ENCODE measurements at places on chromosomes 4 and X. TPM values are rescaled to one million over a fixed set of nuclear protein-coding genes. Genes with fewer than 3 reads are reported as not detected.

DNA sequence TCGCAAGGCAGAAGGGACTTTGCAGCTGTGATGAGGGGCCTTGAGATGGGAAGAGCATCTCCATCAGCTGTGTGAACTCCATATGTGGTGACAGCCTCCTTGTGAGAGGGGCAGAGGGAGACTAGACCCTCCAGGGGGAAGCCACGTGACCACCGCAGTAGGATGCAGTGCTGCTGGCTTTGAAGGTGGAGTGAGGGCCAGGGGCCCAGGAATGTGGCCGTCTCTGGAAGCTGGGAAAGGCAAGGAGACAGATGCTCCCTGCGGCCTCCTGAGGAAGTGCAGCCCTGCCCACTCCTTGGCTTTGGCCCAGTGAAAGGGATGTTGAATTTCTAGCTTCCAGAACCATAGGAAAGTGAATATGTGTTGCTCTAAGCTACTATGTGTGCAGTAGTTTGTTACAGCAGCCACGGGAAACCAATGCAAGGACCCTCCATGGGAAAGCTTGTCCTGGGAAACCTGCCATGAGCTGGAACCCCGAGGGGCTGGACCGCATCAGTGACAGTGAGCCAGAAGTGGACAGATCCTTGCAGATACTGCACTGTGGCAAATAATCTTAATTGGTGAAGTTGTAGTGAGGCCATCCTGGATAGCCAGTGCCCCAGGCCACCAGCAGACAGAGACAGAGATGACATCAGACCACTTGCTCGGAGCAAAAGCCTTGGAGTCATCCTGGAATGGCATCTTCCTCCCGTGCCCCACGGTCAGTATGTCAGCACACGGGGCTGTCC is 35.4 kb upstream of the SORCS2 start:
- DNase-seq = no peak

DNA sequence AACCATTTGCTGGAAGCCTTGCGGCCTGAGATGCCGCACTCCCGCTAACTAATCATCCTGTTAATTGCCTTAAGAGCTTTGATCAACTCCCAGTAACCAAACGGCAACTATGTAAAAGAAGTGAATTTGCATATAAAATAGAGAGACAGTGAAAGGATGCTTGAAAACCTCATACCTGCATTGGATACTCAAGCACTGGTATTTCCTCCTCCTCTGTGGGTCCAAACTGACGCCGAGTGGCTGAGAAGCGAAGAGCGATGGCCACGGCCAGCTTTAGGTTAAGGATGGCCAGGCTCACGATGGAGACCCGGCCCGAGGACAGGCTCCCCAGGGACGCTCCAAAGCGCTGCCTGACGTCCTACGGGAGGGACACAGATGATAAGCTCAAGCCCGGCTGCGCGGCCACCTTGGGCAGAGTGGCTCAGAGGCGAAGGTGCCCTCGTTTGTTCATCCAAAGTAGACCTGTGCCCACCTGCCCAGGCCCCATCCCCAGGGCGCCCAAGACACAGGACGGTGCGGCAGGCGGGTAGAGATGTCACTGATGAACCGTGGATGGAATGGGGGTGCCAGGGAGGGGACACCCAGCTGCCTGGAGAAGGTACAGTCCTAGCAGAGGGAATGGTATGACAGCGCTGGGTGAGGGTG is 43.6 kb downstream of the ACOX3 start:
- no peak for DNase-seq

UGT2B7 gene
- not detected for total RNA-seq

ADGRG2 gene
- total RNA-seq = 8.9 TPM

DNA sequence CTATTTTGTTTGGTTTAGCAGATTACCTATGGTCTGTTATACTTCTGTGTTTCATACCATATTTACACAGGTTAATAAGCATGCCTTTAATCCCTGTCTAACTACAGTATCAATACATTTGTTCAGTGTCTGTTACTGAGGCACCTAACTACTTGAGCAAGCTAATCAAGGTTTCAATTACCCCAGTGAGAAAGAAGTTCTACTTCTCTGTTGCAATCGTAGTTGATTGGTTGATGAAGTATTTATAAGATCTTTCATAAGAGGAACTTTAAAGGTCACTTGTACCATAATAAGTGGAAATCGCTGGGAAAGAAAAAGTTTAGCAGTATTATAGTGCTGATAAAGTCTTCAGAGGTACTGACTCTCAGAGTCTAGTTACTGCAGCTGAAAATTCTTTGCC is 490.6 kb downstream of the RPA4 start:
- DNase-seq = no peak

DNA sequence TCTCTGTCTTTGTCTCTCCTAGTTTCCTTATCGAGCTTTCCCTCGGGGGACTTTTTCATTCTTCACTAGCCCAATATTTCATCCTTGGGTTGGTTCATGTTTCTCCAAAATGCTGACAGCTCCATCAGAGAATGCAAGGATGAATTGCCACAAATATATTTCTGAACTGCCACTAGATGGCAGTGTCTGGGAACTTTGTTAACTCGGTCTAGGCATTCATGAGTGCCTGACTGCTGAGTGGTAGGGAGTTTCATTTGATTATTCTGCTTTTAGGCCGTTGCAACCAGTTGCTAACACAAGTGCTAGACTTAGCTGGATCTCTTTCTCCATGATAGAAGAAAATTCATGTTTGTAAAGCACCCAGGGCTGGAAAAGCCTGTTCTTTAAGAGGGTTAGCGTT is 73.5 kb upstream of the RAP2C start:
- no peak for DNase-seq

DNA sequence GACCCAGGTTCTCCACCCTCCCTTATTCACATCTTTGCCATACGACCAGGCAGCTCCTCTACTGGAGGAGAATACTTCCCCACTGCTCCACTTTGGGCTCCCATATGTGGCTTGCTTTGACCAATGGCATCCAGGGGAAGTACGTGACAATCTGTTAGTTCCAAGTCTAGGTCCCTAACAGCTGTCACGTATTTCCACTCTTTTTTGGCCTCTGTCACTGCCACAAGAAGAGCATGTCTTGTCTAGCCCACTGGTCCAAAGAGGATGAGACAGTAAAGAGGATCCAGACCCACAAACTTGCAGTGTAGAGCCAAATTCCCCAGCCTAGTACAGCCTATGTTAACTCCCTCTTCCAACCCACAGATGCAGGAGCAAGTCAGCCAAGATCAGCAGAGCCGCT is 49.7 kb upstream of the GATB start:
- no peak for DNase-seq

GRCh38 chr4:184053434-184053833 is 148.3 kb downstream of the STOX2 start:
- DNase-seq = no peak

DNA sequence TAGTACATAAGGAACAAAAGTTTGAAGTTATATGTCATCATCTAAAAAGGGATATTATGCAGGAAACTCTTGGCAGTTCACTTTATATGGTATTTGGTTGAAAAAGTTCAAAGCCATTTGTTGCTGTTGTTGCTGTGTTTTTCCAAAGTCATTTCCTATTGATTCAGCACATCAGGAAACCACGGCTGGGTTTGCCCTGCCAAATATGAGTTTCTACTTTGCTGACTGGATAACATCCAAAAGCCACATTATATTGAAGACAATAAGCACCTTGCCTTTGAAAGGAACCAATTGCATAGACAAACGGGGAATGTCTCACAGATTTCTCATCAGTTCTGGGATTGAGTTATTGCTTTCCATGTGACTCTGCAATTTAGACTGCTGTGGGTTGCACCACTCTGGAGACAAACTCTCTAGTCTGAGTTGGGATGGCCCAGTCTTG is 206.1 kb downstream of the SLC39A8 start:
- no peak for DNase-seq

DNA sequence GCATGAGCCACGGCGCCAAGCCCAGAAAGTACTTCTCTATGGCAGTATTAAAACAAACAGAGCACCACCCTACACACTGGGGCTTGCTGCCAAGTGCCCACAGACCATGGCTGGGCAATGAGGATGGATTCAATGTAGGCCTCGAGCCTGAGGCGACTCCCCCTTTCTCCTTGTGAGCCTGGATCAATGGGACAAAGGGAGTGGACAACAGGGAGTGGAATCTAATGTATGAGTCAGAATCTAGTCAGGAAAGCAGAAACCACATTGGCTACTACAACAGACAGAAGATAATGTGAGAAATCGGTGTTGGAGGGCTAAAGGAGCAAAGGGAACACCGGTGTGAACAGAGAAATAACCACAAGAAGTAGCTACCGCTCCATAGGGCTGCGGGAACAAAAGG is 37.7 kb upstream of the OCIAD2 start:
- no peak for DNase-seq

MYOZ2 gene
- not detected for total RNA-seq

TMSB4X gene
- total RNA-seq = 2,127 TPM

TBC1D8B gene
- total RNA-seq = 7.8 TPM

DNA sequence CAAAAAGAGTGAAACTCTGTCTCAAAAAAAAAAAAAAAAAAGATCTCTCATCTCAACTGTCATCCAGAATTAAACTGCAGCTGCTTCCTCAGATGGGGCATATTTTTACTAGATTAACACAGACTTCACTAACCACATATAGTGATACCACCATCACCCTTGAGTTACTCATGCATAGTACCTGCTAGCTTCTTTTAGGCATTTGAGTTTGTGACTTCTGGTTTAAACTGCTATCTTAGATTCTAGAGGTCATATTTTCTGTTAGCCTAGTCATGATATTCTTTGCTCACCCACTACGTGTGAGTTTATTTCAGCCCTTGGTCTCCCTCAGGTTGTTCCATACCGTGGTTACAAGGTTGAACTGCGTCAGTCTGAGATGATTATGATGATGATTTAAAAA is 154.9 kb upstream of the BMP3 start:
- DNase-seq = no peak

- DNase-seq = no peak
Observed at GRCh38 chr4:142901166-142901662, 55.1 kb upstream of the INPP4B start.

ABCE1 gene
- 125 TPM for total RNA-seq

DNA sequence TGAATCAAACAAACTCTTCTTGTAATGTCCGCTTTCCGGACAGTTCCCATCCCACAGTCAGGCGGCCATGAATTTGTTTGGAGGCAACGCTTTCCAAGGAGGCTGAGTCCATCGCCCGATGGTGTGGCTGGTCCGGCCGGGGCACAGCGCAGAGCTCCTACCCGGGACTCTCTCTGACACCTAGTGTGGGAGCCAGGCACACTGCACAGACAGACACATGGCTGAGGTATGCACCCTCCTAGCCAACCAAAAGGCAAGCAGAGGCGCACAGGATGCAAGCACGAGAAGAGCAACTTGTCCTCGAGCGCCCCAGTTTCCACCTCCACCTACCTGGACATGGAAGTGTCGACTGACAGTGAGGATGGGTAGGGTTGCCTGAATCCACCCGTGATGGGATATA is 87.5 kb downstream of the LEF1 start:
- no peak for DNase-seq

SLC6A14 gene
- total RNA-seq = not detected

FMR1NB gene
- total RNA-seq = not detected

GRCh38 chr4:105277702-105278101 is 131.0 kb downstream of the TET2 start:
- no peak for DNase-seq

- no peak for DNase-seq
Observed at GRCh38 chr4:157270108-157270507, 49.6 kb downstream of the GRIA2 start.

DNA sequence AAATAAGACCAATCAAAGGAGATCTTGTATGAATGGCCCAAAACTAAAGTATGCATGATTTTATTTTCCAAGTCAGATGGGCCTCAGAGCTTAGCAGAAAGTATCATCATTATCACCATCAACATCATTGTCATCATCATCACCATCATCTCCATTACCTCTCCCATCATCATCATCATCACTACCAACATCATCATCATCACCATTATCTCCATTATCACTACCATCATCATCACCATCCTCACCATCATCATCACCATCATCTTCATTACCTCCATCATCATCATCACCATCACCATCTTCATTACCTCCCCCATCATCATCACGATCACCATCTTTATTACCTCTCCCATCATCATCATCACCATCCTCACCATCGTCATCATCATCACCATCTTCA is 363.9 kb downstream of the DHRSX start:
- DNase-seq = no peak

TREX2 gene
- total RNA-seq = 0.69 TPM

- DNase-seq = no peak
Observed at GRCh38 chr4:153573881-153574802, 108.0 kb downstream of the TMEM131L start.

DNA sequence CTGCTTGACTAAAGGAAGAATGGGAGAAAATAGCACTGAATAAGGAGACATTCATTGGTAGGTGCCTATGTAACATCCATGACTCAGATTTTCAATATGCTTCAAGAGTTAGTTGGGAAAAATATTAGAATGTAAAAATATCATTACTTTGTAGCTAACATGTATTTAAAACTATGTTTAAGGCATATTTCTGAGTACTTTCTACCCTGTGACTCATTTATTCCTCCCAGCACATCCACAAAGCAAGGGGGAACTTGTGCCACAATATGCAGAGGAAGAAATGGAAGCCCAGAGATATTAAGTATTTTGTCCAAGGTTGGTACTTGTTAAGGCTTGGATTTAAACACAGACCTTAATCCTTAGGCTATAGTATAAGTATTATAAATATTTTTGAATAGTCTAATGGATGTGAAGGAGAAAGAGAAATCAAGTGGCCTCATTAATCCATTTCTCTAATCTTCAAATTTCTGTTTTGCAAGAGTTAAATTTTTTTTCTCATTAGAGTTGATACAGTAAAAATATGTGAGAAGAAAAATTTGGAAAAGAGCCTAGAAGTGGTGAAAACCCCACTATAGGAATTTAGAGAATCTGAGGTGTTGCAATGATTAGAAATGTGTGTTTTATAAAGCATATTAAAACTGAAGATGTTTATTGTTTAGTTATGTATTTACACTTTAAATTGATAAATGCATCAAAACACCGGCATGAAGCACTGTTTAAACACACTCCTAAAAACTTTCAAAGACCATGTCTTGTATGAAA is 149.3 kb upstream of the GYPA start:
- no peak for DNase-seq

HTT gene
- 65.4 TPM for total RNA-seq

- no peak for DNase-seq
Observed at GRCh38 chr4:1629699-1630083, 54.4 kb downstream of the FAM53A start.

P2RY4 gene
- total RNA-seq = not detected

GRCh38 chr4:73735231-73735630 is 5.1 kb upstream of the CXCL8 start:
- no peak for DNase-seq

- no peak for DNase-seq
Observed at GRCh38 chrX:46686003-46686645, 72.8 kb downstream of the SLC9A7 start.

DNA sequence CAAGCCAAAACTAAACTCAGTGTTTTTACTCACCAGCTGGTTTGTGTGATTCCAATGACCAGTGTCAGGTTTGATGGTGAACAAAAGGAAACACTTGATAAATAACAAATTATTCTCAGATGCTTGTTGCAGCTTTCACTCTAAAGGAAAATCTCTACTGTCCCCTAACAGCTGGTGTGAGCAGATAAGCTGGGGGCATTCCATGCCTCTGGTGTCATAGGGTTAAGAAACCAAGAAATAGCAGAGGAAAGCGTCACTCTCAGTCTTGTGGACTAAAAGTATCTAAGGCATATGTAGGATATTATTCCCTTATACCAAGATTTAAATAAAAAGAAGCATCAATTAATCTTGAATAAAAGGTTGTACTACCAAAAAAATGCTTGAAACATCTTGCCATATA is 24.3 kb downstream of the TRPC5 start:
- DNase-seq = no peak

POU4F2 gene
- total RNA-seq = not detected

PAGE2B gene
- total RNA-seq = not detected

EMCN gene
- not detected for total RNA-seq

GRCh38 chr4:6626066-6626465 is 14.4 kb upstream of the MRFAP1 start:
- DNase-seq = no peak

RAB40A gene
- total RNA-seq = 0.09 TPM
